Posterior cingulate gyrus (tissue), 11 donors: ENCODE measurements at places on chromosomes 4 and X.

- no peak for DNase-seq
Measured at GRCh38 chr4:57342411-57342810, 232.2 kb upstream of the IGFBP7 start.

DNA sequence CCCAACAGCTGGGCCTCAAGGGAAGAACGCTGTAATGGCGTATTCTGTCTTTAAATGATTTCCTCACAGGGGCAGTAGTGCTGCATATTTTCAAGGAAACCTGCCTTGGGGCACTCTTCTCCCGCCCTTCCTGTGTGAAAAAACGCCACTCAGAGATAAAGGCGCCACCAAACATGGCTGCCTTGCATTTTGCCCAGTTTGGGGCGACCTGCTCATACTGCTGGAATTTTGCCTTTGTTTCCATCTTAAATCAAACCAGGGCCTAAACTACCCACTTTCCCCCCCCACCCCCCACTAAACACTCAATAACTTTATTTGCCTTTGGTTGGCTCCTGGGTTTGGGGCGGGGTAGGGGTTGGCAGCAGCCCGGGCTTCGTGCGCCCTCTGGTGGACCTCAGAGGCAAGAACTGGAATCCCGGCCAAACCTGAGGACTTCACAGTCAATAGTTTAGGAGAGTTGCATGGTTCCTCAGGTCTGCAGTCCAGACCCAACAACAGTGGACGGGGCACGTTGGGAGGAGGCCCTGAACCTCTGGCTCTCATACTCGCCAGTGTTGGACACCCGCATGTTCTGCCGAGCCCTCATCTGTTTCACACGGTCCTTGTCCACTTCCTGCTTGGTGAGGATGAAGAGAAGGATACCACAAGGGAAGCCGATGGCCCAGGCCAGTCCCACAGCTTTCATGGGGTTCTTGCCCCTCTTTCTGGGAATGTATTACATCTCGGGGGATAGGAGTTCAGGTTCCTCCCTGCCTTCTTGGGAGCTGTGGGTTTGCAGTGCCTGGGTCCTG is 220.1 kb upstream of the STK26 start:
- no peak for DNase-seq

DNA sequence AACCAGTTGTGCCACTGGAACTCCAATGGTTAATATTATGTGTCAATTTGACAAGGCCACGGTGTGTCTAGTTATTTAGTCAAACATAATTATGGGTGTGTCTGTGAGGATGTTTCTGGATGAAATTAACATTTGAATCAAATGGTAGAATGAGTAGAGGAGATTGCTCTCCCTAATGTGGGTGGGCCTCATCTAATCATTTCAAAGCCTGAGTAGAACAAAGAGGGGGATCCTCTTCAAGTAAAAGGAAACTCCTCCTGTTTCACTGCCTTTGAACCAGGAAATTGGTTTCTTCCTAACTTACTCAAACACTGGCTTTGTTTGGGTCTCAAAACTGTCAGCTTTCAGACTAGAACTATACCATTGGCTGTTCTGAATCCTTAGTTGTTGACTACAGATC is 1692.1 kb downstream of the PCDH19 start:
- no peak for DNase-seq

GRCh38 chr4:13413729-13414437 is 70.3 kb downstream of the RAB28 start:
- DNase-seq: no peak

GRCh38 chr4:152392079-152392478 is 143.8 kb downstream of the FBXW7 start:
- no peak for DNase-seq

DNA sequence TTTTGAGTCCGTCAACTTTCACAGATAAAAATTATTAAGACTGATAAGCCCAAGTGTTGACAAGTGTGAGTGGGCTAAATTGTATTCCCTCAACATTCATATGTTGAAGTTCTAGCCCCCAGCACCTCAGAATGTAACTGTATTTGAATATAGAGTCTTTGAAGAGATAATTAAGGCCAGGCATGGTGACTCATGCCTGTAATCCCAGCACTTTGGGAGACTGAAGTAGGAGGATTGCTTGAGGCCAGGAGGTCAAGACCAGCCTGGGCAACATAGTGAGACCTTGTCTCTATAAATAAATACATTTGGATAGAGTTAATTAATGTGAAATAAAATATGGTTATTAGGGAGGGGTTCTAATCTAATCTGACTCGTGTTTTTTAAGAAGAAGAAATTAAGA is 29.7 kb upstream of the SLC25A4 start:
- no peak for DNase-seq

DNA sequence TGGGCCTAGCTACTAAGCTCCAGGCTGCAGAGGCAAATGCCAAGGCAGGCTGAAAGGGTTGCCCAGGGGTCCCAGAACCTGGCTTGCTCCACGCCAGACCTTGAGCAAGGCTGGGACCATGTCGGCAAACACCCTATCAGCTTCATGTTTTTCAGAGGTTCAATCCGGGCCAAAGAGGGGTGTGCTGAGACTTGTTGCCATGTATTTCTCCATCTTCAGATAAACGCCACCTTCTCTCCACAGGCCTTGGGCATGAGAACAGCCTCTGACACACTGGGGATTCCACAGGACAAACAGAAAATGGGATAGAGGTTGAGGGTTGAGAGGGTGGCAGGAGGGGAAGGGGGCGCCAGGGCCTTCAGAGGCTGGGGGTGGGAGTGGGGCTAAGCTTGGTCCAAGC is 8.6 kb downstream of the PJA1 start:
- no peak for DNase-seq

- DNase-seq: no peak
Measured at GRCh38 chrX:34300871-34301270, 168.8 kb upstream of the FAM47A start.

DNA sequence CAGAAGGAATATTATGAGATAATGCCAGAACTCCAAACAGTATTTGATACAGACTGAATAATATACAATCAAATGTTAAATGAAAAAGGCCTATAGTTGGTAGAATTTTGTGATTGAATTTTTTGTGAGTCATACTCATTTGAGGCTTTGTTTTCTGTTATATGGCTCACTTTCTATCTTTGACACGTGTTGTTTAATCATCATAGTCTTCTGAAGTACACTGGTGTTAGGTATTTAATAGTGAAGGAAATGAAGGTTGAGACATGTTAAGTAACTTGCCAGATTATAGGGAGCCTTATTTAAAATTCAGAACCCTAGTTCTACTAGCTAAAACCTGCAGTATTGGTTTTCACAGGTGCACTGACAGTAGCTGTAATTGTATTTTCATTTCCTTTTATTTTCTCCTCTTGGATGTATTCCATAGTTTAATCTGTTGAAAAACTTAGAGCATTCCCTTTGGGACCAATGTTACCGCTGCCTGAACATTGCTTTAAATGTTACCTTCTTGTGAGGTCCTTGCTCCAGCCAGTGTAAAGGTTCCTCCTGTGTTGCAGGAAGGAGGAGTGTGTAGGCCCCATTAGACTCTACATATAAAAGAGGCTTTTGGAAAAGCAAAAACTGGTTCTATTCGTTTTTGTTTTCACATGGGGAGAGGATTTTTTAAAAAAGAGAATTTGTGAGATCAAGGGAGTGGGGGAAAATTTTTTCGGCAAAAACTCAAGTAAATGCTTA is 224.1 kb downstream of the ARHGAP10 start:
- no peak for DNase-seq

DNA sequence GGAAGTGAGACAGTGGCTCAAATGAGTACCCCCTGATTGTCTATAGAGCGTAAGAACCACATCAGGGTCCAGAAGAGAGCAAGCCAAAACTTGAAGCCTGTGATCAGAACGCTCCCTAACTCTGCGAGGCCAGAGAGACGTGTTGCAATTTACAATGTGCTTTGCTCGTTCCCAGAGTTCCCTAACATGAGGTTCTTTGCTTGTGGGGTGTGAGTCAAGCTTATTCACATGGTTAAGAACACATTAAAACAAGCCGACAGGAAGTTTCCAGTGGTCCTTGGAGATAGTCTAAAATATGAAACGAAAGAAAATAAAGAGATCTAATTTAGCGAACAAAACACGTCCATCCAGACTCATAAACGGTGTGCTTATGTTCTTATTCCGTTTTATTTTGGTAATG is 702.3 kb downstream of the TRIML1 start:
- no peak for DNase-seq

DNA sequence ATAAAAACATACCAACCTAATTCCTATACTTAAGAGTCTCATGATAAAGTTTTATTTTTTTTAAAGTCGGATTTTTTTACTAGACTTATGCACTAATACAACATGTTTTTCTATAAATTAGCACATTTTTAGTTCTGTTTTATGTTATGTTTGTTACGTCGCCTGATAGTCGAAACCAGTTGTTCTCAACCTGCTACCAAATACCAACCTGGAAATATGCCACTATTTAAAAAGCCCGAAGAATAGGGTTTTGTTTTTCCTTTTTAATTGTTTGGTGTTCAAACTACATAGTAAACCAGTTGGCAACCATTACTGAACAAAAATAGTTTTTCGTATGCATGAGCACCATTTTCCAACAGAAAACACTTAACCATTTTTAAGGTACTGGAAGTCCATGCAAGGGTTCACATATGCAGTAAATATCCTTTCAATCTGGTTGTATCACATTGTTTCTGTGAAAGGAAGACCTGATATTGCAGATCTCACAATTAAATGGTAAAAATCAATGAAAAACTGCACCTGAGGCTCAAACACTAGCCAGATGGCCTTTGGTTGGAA is 1.4 kb downstream of the WDFY3 start:
- DNase-seq: no peak

- no peak for DNase-seq
Measured at GRCh38 chr4:53039741-53040458, 177.8 kb downstream of the RASL11B start.

- no peak for DNase-seq
Measured at GRCh38 chrX:47226531-47227333, 6.1 kb upstream of the USP11 start.

GRCh38 chr4:146154057-146154456 is 21.5 kb upstream of the LSM6 start:
- no peak for DNase-seq

GRCh38 chr4:113384600-113384999 is 335.1 kb downstream of the ANK2 start:
- no peak for DNase-seq

GRCh38 chr4:102216666-102217065 is 128.6 kb downstream of the SLC39A8 start:
- no peak for DNase-seq

DNA sequence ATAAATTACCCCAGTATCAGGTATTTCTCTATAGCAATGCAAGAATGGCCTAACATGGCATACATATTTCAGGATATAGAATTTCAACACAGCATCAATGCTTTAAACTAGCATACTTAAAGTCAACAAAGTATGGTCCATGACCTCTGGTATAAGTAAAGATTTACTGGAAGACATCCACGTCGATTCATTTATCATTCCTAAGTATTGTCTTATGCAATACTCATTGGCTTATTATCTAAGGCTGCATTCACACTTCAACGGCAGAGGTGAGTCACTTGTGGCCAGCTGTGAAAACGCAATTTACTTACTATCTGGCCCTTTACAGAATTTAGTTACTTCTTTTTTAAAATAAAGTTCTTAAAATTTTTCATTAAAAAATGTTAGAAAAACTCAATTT is 42.6 kb downstream of the ADGRA3 start:
- no peak for DNase-seq

DNA sequence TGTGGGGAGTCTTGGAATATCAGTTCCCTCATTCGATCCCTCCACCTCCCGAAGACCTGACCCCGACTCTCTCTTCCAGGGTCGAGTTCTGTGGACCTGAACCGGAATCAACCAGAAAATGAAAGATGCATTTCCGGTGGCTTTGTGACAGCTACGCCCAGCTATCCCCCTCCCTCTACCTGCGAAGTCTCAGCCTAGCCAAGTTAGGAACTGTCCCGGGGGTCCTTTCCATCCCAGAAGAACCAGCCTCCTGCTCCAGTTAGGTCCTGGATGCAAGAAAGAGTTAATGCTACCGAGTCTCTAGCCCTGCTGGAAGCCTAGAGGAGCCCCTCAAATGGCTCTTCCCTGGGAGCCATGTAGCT is 13.4 kb upstream of the ETDC start:
- no peak for DNase-seq

GRCh38 chr4:165472943-165473676 is 94.3 kb downstream of the CPE start:
- DNase-seq: no peak

- no peak for DNase-seq
Measured at GRCh38 chrX:39144956-39145355, 343.7 kb downstream of the MID1IP1 start.

DNA sequence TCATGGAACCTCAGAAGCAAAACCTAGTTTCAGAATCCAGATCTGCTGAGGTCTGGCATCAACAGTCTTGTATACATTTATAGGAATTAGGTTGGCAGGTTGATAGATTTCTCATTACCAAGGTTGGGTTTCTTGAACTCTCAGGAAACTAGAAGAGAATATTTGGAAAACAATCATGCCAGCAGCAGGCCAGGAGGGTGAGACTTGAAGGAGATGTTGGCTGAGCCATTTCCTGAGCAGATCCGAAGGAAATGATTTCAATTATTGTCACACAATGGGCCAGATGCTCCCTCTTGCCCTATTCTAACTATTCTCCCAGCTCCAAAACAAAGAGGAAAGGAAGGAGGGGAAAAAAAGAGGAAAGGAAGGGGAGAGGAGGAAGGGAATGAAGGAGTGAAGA is 45.2 kb downstream of the SHROOM4 start:
- no peak for DNase-seq

- DNase-seq: no peak
Measured at GRCh38 chrX:21379991-21380390, 5.8 kb downstream of the CNKSR2 start.

DNA sequence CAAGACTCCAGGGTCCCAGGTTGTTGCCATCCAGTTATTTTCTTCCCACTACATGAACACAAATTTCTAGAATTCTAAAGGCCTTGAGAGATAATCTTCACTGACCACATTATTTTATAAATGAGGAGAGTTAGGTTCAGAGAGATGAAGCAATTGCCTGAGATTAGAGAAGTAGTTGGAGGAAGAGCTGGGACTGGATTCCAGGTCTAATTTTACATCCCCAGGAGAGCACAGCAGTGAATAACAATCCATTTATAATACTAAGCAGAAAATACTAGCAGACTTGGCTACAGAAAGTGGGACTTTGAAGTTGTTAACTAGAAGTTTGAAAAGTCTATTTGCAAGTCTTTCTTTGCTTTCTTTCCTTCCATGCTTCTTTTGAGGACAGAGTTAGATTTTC is 231.3 kb upstream of the S100G start:
- DNase-seq: no peak

- DNase-seq: no peak
Measured at GRCh38 chr4:183101956-183102480, 3.0 kb downstream of the WWC2 start.

GRCh38 chr4:85787133-85787532 is 312.2 kb downstream of the ARHGAP24 start:
- DNase-seq: no peak

DNA sequence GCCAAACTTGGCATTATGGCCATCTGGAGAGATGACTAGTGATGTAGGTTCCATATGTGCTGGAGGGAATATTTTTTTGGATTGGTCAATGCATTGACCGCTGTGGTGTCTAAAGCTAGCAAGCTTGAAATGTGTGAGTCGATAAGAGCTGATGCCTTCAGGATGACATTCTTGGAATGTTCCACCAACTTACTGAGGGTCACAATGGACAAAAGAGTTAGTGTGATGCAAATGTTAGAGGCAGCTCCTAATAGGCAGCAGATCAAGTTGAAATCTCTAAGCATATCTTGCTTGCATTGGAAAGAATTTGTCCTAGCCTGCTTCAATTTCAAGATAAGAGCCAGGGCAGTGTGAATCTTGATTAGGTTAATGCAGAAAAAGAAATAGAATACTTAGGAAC is 210.4 kb upstream of the AFF2 start:
- DNase-seq: no peak
